ENCODE measurements at places on chromosomes 1 and 21.

DNA sequence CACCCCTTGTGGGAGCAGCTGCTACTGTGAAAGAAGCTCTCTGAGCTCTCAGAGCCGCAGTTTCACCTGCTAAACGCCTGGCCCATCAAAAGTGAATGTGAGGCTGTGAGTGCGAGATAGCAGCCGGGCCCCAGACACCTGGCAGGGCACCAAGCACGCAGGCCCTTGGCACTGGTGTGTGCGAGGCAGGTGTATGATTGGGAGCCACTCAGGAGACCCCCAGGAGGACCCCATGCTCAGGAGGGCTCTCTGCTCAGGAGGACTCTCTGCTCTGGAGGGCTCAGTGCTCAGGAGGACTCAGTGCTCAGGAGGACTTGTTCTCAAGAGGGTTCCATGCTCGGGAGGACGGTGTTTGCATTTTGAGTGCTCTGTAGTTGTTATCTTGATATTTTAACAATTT is 14.3 kb upstream of the ADARB1 start:
- DNase-seq = no peak

- DNase-seq = no peak
Observed at GRCh38 chr1:15329104-15329820, 80.4 kb upstream of the EFHD2 start.

DNA sequence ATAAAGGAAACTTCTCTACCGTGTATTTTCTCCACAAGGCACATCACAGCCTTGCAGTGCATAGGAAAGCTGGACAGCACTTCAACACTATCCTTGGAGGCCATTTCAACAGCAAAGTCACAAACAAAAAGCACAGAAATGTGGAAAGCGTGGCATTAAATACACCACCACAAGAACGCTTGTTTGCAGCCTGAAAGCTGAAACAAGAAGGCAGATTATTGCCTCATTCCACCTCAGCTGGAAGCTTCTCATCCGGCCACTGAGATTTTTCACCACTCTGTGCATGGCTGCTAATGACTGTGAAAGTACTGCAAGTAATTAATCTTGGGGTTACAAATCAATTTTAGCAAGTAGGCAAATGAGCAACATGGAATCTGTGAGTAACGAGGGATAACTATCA is 50.9 kb upstream of the GALNT2 start:
- no peak for DNase-seq

- no peak for DNase-seq
Observed at GRCh38 chr1:47727051-47727696, 270.0 kb downstream of the TRABD2B start.

- DNase-seq = peak; percentile 88
Observed at GRCh38 chr1:246769306-246769705, 45.1 kb downstream of the SCCPDH start.
